ENCODE measurements at places on chromosomes 16 and 17.
A peak's percentile ranks its signal among the peaks of the same experiment; 100 is the strongest.

DNA sequence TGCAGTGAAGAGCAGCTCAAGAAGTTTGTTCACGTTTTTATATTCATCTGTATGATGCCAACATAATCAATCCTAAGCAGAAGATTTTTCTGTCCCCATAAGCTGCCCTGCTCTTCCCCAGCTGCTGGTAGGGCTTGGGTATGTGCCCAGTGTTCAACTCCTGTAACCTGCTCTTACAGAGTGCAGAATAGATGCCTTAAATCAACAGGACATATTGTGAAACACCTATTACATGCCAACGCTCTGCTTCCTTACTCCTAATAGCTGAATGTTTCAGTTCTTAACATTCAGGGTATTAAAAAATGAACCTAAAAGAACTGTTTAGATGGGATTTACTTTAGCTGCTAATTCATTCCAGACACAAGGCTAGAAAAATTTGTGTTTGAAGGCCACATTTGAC is 190.9 kb downstream of the HS3ST3A1 start:
- no peak overlapping the region for H3K4me3 ChIP-seq
- no peaks in the 10 kb centered on the region for H3K27me3 ChIP-seq
- H3K36me3 ChIP-seq = no peaks in the 10 kb centered on the region
- H3K27ac ChIP-seq = no peak overlapping the region
- no peaks in the 10 kb centered on the region for H3K4me1 ChIP-seq

DNA sequence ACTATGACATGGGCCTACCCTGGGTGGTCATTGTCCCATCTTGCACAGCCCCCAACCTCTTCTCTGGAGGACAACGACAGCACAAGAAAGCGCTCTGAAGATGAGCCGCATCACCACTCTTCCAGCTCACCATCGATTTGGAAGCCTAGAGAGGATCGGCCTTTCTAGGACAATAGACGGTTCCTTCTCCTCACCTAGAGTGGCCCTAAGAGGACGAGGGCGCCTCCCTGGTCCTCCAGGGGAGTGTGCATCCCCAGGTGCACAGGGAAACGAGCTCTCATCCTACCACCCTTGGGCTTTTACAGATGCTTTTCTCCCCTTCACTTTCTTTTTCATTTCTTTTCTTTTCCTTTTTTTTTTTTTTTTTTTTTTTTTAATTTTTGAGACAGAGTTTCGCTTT is 20.3 kb upstream of the SLC52A1 start:
- DNase-seq = no peak
- no peak overlapping the region for H3K27ac ChIP-seq
- no peaks in the 10 kb centered on the region for H3K27me3 ChIP-seq
- H3K4me1 ChIP-seq = no peaks in the 10 kb centered on the region
- no peak overlapping the region for H3K4me3 ChIP-seq
- no peaks in the 10 kb centered on the region for H3K36me3 ChIP-seq

GRCh38 chr17:50111673-50112655 is 16.8 kb downstream of the PDK2 start:
- peaks cover 5% of the 10 kb centered on the region for H3K4me1 ChIP-seq
- no peak for DNase-seq
- H3K36me3 ChIP-seq = peaks cover 26% of the 10 kb centered on the region
- no peak overlapping the region for H3K4me3 ChIP-seq
- H3K27ac ChIP-seq = no peak overlapping the region

DNA sequence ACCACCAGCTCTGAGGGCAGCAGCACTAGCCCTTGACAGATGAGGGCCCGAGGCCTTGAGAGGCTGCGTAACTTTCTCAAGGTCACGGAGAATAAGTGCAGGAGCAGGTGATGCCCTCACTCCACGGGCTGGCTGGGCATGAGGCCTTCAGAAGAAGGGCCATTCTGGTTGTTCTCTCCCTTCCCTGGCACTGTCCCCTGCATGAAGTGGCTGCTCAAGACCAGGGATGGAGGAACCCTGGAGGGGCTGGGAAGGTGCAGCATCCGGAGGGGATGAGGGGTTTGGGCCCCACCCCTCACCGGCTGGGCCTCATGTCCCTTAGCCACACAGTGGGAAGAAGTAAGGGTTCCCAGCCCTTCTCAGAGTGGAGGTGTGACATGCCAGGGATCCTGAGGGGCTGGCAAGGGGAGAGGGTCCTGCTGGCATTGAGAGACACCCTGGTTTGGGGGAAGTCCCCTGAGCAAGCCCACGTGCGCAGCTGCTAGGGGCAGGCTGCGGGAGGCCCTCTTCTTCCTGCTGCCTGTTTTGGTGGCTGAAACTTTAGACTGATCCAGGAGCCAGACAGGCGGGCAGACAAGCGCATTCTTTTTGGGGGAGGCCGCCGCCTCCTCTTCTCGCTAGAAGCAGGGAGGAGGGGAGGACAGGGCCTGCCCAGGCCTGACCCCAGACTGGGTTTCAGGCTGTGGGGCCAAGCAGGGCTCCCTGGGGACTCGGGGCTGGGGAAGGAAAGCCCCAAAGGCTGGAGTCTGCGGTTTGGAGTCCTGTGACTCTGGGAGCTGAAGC is 74.0 kb downstream of the N4BP1 start:
- H3K4me1 ChIP-seq = peaks cover 25% of the 10 kb centered on the region
- H3K27ac ChIP-seq = no peak overlapping the region
- H3K27me3 ChIP-seq = no peaks in the 10 kb centered on the region
- DNase-seq = no peak
- H3K4me3 ChIP-seq = peak overlapping the region; percentile 17

Measured in T-cell (primary cell).